ENCODE measurements at places on chromosomes 16 and 17.

DNA sequence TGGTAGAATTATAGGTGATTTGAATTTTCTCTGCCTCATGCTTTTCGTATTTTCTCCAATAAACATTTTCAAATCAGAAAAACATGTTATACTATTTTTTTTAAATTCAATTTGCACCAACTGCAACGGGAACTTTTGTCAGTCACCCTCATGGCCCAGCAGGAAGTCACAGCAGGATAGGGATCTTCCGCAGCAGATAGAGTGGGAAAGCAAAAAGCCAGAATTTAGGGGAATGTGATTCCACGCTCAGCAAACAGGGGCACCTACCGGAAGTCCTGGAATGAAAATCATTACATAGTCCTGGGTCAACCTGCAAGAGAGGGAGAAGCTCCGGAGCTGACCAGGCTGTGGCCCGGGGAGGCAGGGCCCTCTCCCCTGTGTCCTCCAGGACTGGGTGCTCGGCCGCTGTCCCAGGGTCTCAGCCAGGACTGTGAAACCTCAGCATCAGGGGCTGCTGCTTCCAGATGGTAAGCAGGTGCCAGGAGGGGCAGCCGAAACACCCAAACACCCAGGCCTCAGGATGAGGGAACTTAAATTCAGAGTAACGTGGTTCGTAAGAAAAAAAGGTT, 3.9 kb downstream of the SLC47A2 start:
- no peak for DNase-seq

DNA sequence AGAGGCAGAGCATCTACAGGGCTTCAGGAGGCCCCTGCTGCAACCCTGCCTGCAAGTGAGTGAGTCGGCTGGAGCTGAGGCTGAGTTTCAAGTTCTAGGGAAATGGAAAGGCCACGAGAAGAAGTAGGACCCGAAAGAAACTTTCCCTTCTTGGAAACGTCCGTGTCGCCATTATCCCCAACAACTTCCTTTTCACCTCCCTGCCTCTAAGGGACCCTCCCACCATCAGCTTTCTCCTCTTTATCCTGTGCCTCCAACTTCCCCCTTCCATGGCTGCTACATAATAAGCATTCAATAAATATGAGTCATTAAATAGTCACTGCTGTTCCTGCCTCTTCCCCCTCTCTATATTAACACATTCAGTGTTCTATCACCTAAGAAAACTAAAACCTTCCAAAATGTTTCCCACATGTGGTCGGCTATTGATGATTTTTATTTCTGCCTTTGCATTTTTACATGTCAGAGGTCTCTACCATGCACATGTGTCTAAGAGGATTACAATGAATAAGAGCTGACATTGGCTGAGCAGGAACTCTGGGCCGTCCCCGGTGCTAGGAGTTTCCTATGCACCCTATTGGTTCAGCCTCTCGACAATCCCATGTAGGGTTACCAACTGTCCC, 115.9 kb upstream of the TNRC6C start:
- DNase-seq, result peak; percentile 74

DNA sequence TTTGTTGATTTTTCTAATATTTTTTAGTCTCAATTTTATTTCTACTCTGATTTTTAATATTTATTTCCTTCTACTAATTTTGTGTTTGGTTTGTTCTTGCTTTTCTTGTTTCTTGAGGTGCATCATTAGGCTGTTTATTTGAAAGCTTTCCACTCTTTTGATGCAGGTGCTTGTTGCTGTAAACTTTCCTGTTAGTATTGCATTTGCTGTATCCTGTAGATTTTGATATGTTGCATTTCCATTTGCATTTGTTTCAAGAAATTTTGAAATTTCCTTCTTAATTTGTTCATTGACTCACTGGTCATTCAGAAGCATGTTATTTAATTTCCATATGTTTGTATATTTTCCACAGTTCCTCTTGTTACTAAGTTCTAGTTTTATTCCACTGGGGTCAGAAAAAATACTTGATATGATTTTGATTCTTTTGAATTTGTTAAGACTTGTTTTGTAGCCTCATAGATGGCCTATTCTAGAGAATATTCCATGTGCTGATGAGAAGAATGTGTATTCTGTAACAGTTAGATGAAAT, 43.1 kb upstream of the NACA2 start:
- DNase-seq, result no peak

DNA sequence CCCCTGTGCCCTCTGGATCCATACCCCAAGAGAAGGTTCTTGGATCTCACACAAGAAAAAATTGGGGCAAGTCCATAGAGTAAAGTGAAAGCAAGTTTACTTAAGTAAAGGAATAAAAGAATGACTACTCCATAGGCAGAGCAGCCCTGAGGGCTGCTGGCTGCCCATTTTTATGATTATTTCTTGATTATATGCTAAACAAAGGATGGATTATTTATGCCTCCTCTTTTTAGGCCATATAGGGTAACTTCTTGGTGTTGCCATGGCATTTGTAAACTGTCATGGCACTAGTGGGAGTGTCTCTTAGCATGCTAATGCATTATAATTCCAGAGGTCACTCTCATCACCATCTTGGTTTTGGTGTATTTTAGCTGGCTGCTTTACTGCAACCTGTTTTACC, 70.8 kb downstream of the NLK start:
- DNase-seq, result no peak

GRCh38 chr16:6977291-6977690, 355.4 kb upstream of the RBFOX1 start:
- DNase-seq, result no peak

- DNase-seq, result peak; percentile 88
Measured at GRCh38 chr17:73820686-73821448, 176.6 kb upstream of the SDK2 start.

DNA sequence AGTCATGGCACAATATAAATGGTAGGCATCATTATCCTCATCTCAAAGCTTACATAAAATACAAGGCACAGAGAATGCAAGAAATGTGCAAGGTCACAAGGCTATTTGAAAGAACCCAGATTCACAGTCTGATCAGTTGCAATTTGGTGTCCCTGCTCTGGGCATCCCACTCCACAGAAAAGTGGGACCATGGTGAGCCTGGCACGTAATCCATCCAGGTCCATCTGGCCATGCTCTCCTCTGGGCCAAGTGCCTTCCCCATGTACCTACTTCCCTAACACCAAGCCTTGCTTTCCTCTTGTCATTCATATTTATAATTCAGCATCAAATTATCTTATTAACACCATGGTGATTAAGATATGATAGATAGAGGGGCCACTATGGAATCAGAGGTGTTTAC, 390.0 kb downstream of the CDH11 start:
- no peak for DNase-seq

DNA sequence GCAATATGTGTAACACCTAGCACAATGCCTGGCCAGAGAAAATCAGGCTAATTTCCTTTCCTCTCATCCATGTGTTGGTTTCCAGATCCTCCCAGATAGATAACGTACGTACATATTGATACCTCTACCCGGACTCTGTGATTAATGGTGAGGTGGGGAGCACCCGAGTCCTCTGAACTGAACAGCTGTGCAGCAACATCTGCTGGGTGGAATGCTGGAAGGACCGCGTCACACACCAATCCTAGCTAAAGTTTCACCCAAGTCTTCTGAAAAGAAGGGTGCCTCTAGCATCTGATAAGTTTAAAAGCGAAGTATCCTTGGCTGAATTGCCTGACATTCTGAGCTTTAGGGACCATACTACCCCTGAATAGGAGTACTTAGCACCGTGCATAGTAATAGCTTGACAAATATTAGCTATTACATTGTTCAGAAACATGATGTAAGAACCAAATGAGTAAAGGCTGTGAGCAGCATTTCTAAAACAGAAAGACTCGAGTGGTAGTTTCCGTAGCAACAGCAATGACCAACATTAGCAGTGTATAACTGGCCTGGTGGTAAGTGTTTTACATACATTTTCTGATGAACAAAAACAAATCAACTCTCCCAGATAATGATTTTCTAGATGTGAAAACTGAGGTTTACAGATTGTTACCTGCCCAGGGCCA, 91.4 kb downstream of the SYCE1L start:
- DNase-seq, result no peak

GRCh38 chr16:1917056-1917664, 1.1 kb downstream of the HS3ST6 start:
- no peak for DNase-seq

DNA sequence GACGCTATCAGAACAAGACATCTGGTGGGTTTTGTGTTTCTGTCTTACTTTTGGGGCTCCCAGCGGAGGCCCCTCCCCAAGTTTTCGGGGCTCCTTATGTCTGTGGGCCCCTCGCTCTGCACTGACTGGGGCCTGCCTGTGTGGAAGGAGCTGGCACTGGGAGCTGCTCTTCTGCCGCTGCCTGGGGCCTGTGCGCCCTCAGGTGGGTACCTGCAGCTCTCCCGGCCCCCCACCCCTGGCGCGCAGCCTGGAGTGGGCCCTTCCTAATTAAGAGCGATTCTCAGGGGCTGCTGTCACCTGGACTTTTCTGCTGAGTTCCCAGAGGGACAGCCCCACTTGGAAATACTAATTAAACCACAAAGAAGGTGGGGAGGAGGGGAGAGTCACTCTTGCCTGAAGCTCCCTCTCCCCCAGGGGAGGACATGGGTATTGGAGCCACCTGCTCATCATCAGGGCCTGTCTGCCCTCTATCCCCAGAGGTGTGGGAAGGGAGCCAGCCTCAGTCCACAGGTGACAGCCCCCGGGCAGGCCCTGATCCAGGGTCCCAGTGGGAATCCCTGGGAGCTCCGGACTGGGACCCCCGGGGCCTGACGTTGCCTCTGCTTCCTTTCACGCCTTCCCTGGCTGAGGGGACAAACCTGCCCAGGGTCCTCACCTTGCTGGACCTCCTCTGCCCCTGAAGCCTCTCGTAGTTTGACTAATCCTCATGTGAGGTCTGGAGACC, 36.5 kb downstream of the GSE1 start:
- DNase-seq, result no peak

DNA sequence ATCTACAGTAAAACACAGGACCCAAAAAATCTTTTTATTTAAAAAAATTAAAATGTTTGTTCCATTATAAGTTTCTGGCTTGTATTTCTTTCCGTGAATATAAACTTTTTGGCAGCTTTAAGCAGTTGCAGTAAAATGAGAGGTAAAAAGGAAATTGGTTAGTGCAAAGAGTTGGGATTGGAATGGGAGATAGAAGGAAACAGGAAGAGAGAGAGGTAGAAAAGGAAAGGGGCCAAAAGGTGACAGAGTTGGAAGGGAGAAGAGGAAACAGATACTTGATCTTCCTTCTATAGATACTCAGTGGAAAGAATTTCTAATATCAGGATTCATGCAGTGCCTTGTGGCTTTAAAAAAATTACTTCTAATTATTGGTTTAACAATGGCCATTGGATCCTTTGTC, 63.5 kb downstream of the NQO1 start:
- no peak for DNase-seq

- peak; percentile 5 for DNase-seq
Measured at GRCh38 chr17:74532115-74532514, 840 bp upstream of the CD300LB start.

GRCh38 chr16:51648526-51648925, 497.5 kb upstream of the SALL1 start:
- no peak for DNase-seq

DNA sequence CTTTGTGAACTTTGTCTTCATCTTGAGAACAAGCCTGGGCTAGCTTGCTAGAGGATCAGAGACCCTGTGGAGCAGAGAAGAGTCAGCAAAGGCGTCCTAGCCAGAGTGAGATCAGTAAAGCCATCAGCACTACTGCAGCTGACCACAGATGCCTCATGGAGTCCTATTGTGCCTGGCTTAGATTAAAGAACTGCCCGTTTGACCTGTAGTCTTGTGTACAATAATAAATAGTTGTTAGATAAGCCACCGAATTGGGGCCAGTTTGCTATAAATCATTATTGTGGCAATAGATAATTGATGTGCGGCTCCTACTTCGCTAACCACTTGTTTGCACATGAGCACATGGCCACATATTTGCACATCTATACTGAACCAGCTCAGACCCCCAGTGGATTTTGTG, 103.0 kb downstream of the CYLD start:
- DNase-seq, result no peak

DNA sequence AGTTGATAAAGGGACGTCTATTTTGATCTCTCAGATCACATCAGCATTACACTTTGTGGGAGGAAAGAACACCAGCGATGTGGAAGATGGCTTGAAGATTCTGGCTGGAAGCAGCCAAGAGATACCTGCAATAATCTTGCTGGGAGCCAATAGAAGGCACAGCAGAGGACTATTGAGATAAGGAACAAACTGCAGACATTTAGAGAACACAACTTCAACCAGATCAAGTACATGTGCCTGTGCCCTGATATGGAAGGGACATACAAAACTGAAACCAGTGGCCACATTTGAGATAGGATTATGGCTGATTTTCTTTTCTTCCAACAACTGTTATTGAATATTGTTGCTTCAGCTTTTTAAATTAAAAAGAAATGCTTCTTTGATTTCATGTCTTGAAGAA, 18.6 kb upstream of the PSMD7 start:
- DNase-seq, result no peak

DNA sequence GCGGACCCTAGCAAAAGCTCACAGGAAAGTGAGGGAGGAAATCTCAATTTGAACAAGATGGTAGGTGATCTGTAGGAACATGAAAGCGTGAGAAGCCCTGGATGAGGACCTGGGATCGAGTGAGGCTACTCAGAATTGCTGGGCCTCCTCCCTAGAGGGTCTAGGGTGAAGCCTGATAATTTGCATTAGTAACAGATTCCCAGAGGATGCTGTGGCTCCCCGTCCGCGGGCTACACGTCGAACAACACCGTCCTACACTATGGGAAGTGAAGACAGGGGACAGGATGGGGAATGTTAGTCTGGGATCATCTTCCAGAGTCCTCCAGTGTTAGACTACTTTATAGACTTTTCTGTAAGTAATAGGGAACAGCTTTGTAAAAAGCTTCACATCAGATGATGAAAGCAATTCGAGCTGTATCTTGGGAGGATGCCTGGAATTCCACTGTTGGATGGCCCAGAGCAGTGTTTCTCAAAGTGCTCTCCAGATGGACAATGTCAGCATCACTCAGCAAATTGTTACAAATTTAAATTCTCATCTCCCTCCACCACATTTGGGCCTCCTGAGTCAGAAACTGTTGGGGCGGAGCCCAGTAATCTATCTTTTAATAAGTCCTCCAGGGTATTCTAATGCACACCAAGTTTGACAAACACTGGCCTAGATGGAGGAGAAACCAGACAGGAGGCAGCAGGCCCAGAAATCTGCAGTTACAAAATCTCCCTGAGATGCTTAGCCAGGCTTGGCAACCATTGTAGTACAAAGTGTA, 6.5 kb downstream of the FNDC8 start:
- no peak for DNase-seq

GRCh38 chr16:80804056-80804525, 307 bp downstream of the CDYL2 start:
- DNase-seq, result no peak

- DNase-seq, result no peak
Measured at GRCh38 chr17:30565073-30565935, 88.1 kb downstream of the GOSR1 start.

GRCh38 chr17:80855196-80855947, 136.3 kb upstream of the CHMP6 start:
- no peak for DNase-seq

- no peak for DNase-seq
Measured at GRCh38 chr16:68636064-68636560, 9.0 kb upstream of the CDH3 start.

- DNase-seq, result no peak
Measured at GRCh38 chr16:53933407-53933806, 229.5 kb downstream of the FTO start.

GRCh38 chr17:63533433-63534077, 10.4 kb downstream of the KCNH6 start:
- peak; percentile 66 for DNase-seq

GRCh38 chr16:78664811-78665772, 565.6 kb downstream of the WWOX start:
- DNase-seq, result no peak

All from WERI-Rb-1 (cell line).